GF-D8 (cell line): ENCODE measurements at places on chromosomes 3 and 15.

GRCh38 chr15:60763688-60764087 lies 284.7 kb upstream of the ICE2 start:
- DNase-seq: no peak

DNA sequence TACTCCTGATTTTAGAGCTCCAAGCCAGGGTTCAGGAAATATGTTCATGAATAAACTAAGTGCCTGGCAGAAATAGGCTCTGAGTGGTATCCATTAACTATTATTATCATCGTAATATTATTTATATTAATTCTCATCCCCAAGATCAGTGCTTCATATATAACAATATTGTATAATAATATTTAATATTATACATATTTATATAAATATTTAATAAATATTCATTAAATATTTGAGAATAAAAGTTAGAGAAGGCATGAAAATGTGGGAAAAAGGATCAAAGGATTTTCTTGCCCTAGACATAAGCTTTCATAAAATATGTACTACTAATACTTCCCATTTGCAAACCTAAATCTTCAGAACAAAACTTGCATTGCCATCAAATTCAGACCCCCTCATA lies 196.5 kb downstream of the ZMAT3 start:
- no peak for DNase-seq

DNA sequence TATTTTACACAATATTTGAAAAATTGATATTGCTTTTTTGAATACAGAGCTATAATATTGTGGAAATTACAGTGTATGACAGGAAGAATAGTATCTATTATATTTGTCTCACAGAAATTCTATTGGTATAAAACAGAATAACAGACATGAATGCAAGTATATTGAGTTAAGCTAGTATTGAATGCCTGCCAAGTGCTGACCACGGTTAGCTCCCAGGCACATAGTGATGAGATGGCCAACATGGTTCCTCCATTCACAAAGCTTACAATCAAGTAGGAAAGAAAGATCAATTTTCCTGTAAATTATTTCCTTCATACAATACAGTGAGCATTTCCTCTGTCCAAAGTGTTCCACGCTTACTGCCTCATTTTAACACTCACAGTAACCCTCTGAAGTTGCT lies 67.6 kb downstream of the TP63 start:
- DNase-seq: no peak

- no peak for DNase-seq
Measured at GRCh38 chr3:149280671-149281349, 52.6 kb downstream of the TM4SF18 start.

- DNase-seq: no peak
Measured at GRCh38 chr3:170739410-170739809, 130.6 kb downstream of the RPL22L1 start.

- DNase-seq: no peak
Measured at GRCh38 chr15:36666228-36666905, 86.9 kb downstream of the CDIN1 start.

DNA sequence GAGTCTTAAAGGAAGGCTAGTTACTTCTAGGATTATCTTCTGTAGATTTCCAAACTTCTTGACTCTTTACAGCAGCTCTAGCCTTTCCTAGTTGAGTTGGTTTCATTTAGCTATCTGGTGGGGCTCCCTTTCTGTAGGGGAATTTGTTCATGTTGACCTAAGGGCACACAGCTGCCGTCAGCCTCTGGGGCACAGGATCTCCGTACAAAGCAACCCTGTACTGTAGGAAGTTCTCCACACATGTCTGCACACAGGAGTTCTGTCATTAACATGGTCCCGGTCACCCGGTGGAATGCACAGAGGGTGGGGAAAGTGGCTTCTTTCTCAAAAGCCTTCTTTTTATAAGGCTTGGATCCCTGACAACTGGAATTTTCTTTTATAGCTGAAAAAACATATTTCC lies 88.7 kb upstream of the TNIK start:
- DNase-seq: no peak

DNA sequence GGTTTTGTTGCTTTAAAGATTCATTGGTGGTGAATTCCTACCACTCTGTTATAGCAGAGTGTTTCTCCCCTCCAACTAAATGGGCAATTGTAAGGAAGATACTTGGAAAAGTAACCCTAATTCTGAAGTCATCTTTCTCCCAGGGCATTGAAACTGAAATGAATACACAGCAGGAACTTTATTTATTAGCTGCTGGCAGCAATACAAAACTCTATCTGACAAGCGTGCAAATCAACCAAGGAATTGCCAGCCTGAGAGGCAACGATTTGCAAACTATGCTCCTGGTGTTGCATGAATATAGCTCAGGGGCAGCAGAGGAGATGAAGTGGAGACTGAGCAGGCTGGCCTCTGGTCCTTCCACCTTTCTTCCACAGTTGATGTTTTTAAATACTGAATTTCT lies 48.9 kb downstream of the CD200R1 start:
- no peak for DNase-seq

DNA sequence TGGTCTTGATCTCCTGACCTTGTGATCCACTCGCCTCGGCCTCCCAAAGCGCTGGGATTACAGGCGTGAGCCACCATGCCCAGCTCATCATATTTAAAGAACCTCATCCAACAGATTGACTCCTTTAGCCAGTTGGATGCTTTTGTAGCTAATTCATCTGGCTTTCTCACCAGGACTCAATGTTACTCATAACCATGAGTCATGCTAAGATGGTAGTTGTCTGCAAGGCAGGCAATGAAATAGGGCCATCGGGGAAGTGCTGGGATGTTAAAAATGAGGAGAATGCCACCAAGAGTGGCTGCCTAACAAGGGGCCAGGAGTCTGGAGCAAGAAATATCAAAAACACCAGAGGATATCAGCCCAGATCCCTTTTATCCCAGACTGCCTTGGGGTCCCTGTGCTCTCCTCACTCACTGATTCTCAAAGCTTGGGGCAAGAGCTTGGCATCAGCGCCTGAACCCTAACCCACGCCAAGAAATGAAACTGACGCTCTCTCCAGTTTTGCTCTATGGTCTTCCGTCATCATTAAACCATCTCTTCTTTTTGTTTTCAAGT lies 7.4 kb upstream of the PCOLCE2 start:
- no peak for DNase-seq

DNA sequence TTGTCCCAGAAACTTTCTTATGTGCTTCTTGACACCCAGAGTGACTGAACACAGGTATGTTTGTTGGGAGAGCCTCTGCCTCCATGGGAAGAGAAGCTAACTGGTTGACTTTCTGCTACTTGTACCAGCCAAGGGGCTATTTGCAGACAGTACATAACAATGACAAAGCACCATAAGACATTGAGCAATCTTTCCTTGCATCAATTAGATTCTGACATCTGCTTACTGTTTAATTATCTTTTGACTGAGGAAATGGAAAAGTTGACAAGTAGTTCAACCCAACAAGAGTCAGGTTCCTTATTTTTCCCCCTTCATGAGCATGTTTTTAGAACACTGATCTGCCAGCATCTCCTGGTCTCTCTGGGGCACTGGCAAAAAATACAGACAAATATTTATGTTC lies 157.7 kb downstream of the RPLP1 start:
- peak; percentile 2 for DNase-seq

GRCh38 chr15:93932164-93932776 lies 299.1 kb upstream of the MCTP2 start:
- DNase-seq: no peak

DNA sequence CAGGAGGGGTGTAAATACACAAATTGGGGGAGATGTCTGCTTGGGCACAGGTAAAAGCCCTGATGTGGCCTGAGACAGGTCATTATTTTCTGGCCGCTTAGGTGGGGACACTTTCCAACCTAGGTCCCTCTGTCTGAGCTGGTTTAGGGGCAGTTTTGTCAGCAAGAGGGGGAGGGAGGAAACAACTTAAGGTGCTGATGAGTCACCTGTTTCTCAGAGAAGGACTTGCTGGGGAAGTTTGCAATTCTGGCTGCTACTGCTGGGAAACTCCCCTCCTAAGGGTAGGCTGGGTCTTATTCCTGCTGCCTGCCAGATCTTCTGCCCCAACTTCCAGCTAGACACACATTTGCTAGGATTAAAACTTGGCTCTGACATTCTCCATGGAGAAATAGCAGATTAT lies 4.8 kb upstream of the RHOV start:
- DNase-seq: no peak

DNA sequence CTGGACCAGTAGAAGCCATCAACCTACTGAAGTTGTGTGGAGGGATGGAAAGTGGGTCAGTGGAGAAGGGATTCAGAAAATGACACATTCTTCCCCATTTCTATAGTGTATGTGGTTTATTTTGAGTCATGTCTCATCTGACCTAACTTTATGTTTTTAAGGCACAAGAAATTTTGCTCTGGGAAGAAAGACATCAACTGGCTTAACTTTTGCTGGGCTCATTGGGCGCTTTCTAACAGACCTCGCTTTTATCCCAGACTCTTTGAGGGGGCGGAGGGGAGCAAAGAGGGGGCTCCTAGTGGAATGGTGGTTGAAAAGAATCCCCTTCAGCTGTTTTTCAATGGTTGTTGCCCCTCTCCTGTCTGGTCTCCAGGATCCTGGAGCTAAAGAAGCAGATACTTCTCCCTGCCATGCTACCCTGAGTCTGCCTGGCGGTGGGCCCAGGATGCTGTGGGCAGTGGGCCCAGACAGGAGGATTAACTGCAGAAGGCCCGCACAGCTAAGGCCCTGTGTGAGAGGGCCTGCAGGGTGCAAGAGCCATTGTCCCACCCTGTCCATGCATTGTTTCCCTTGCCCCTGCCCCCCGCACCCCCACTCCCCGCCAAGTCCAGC lies 14.5 kb downstream of the CSRNP1 start:
- no peak for DNase-seq

DNA sequence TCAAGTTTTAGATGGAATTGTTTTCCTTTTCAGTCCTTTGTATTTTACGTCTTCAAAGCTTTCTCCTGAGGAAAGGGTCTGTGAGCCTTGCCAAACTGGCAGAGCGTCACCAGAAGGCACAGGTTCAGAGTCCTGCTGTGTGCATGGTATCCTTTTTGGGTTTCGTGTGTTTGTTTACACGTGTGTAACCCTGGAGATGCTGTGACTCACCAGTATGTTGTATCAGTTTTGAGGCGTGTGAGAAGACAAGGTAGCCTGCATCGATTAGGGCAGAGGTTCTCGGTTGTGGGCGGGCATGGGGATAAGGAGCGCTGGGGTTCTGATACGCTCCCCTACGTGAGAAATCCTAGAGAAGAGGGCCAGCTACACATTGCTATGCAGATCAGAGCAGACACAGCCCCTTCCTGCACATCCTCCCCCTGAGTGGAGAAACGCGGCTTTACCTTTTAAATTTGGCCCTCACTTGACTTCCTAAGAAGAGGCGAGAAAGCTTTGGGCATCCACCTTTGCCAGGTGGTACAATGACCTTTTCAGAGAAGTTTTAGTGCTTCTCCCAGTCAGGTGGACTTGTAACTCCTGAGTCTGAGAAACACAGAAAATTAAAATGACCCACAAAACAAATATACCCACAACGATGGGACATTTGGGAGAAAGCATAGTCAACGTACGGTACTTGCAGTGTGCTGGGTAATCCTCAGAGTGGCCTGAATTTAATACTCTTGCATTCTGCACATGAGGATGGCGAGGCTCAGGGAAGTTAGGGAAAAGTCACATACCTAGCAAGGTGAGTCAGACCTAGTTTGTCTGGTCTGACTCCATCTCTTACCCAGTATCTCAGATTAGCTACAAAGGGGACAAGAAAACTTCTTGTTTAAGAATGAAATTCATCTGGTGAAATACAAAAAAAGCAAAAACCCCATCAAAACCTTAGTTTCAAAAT lies 38.1 kb downstream of the TRAK1 start:
- DNase-seq: no peak

DNA sequence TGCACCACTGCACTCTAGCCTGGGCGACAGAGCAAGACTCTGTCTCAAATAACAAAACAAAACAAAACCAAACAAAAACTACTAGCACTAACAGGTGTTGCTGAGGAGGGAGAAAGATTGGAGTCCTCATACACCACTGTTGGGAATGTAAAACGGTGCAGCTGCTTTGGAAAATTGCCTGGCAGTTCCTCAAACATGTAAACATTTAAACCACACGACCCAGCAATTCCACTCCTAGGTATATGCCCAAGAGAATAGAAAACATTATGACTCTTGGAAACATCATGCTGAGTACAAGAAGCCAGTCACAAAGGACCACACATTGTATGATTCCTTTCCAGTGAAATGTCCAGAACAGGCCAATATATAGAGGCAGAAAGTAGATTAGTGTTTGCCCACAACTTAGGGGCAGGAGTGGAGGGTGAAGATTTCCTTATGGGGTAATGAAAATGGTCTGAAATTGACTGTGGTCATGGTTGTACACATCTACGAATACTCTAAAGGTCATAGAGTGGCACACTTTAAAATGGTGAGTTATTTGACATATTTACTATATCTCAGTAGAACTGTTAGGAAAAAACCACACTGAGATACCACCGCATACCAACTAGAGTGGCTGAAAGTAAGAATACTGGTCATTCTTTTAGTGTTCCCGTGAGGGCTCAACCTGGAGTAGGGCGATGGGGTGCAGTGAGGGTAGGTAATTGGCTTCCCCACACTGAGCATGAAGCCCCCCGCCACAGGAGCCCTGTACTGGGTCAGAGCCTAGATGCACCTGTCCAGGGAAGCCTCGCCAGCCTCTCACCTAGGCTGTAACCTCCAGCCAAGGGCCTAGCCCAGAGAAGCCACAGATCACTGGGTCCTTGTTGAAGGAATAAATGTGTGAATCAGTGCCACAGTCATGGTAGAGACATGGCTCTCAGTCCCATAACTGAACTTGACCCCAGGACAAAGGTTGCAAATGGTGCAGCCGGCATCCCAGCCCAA lies 131.1 kb downstream of the NUP210 start:
- DNase-seq: no peak

- no peak for DNase-seq
Measured at GRCh38 chr15:94272251-94272898, 41.0 kb downstream of the MCTP2 start.

- no peak for DNase-seq
Measured at GRCh38 chr15:73386886-73387506, 18.2 kb upstream of the HCN4 start.

DNA sequence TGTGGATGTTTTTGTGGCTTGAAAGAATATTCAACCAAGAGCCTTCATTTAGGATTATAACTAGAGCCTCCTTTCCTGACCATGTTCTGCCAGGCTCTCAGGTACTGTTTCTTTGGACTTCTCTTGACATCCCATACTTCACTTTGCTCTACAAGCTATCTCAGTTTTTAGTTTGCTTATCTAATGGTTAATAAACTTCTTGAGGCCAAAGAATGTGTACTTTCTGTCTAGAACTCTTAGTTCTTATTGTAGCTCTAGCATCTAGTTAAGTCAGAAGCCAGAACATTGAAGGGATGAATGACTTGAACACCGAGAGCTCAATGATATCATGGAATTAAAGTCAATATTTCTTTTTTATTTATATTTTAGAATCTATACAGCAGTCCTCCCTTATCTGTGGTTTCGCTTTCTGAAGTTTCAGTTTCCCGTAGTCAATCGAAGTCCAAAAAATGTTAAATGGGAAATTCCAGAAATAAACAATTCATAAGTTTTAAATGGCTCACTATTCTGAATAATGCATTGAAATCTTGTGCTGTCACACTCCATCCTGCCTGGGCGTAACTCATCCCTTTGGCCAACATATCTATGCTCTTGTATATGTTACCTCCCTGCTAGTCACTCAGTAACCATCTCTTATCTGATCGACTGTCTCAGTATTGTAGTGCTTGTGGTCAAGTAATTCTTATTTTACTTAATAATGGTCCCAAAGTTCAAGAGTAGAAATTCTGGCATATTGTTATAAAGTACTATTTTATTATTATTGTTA lies 368.6 kb upstream of the RBMS3 start:
- no peak for DNase-seq
